ENCODE measurements at places on chromosomes 5 and 9.

DNA sequence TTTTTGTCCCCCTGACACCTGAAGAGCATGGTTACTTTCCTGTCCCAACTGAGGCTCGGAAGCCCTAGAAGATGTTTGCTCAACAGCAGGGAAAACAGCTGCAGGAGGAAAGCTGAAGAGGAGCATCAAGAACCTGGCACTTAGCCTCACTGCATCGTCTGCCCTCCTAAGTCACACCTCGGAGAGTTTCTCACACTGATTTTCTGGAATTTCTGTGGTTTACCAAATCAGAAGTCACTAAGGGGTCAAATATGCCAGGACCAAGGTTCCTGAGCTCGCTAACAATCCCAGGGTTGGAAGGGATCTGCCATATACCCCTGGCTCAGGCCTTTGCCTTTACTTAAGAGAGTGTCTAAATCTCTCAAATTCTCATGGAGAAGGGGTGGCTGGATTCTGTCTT lies 5.3 kb downstream of the IL12B start:
- no peak for DNase-seq

GRCh38 chr5:164921722-164922121 lies 1416.3 kb downstream of the MAT2B start:
- DNase-seq: no peak

DNA sequence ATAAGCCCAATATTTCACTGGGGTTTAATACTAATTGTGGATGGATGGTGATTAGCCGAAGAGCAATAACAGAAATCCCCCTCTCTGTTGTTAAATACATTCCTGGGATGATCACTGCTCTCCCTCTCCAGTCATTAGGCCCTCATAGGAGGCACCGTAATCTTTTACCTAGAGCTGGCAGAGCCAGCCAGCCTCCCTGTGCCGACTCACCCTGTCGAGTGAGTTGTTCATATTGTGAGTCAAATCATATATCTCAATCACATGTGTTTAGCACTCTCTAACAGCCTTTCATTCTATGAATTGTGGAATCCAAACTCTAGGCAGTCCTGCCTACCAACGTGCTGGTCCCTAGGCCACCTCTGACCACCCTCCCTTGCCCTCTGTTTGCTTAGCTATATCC lies 771.0 kb downstream of the IRX1 start:
- no peak for DNase-seq

DNA sequence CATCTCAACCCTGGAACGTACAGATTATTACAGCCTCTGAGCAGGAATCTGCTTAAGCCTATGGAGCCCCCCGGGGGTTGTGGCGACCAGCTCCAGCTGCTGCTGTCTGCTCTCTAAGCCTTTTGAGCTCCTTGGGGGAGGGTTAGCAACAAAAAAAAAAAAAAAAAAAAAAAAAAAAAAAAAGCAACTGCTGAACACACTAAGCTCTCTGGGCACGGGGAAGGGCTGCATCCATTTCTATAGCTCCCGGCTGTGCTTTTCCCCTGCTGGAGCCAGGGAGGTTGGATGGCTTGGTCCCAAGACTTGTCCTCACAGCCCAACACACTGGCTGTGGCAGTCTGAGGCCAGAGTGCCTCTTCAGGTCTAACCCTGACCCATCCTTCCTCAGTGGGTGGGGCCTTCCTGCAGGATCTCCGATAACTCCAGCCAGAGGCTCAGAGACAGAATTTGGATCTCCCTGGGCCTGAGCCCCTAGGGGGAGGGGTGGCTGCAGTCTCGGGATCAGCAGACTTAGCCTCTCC lies 82.1 kb downstream of the FBN2 start:
- DNase-seq: no peak

- DNase-seq: peak; percentile 66
These were observed 175.3 kb downstream of the RFK start for GRCh38 chr9:76218886-76219445.

Data from MV-4-11 (cell line).